NCI-H2171 (cell line): ENCODE measurements at places on chromosomes 12 and 14.

DNA sequence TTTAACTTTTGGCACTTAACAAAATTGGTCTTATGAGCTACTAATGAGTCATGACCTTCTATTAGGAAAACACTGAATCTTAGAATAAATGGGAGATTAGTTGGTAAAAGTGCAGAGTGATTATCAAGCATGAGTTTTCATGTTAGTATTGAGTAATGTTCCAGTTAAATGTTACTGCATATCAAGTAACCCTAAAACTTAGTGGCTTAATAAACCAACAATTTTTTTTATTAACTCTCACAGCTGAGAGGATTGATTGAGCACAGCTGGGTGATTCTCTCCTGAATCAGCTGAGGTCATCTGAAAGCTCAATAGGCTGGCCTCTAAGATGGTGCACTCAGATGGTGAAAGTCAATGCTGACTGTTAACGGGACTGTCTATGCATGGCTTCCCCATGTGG lies 248.6 kb downstream of the BCL11B start:
- DNase-seq: no peak

DNA sequence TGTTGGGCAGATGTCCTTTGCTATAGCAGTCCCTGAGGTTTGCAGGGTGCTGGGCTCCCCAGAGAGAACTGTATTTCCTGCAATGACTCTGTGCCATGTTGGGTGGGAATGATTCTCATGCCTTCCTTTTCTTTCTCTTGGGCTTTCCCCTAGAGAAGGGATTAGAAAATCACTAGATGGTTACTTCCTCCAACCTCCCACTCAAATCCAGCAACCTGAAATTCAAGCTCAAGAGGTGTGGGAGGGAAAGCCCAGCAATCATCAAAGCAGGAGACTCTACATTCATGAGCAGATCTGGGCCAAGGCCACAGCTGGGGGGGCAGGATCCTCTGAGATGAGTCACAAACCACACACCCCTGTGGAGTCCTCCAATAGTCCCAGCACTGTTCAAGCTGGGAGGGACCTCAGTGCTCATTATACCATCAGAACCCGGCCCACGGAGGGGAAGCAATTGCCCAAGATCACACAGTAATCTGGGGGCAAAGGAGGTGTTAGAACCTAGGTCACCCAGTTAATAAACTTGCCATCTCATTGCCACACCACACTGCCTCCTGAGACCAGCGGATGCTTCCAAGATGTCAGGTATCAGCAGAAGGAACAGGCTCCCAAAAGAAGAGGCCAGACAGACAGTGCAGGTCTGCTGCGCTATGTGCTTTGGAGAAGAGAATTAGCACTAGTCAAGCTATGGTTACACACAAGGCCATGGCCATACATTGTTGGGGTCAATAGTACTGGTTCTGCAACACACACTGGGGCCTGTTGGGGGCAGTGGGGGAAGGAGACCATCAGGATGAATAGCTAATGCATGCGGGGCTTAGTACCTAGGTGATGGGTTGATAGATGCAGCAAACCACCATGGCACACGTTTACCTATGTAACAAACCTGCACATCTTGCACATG lies 65.7 kb downstream of the TTC9 start:
- DNase-seq: no peak

GRCh38 chr12:6701078-6701768 lies 608 bp upstream of the PIANP start:
- DNase-seq: no peak

DNA sequence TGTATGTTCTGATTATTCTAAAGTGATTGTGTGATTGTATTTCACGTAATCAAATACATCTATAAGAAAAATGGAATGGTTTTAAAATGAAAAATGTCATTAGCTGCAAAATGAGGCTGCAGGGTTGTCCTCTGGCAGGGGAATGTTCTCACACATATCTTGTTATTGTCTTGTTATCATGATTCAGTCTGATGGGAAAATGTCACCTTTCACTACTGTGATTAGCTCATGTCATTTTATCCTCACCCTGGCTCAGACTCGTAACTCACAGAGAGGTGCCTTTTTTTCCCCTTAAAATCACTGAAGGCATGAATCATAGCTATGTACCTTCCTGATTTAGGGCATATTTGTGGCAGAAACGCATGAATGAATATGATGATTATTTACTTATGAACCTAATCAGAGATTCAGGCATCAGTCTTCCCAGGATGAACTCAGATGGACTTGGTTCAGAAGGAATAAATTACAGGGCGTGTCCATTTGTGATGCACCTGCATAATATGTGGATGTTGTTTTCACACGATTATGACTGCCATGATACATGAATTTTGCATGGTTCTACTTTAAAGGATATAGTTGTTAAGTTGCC lies 1339.2 kb downstream of the AACS start:
- no peak for DNase-seq

- no peak for DNase-seq
These were observed 168.0 kb upstream of the ARID2 start for GRCh38 chr12:45561488-45561887.

DNA sequence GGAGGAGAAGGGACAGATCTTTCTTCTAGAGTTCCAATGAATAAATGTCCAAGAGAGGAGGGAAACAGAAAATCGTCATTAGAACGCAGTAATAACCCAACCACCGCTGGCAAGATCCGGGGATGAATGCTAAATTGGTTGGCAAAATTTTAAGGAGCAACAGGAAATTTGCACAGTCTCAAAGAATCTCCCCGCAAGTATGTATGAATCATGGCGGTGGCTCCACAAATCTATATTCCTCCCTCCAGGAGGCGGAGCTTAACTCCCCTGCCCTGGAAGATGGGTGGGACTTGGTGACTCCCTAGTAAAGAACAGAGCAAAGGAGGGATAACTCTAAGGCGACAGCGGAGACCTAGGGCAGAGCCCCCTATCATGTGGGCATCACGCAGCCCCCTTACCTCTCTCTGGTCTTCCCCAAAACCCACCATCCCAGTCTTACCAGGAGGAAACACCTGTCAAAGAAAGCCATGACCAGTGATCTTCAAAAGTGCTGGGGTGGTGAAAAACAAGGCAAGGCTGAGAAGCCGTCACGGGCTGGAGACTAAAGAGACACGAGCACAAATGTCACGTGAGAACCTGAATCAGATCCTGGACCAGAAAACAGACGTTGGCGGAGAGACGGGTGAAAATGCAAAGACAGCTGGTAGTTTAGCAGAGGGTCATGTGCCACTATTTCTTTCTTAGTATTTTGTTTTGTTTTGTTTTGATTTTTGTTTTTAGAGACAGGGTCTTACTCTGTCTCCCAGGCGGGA lies 125.8 kb downstream of the NCOR2 start:
- DNase-seq: no peak

- peak; percentile 52 for DNase-seq
These were observed 23.8 kb downstream of the VPS37B start for GRCh38 chr12:122871851-122872780.

DNA sequence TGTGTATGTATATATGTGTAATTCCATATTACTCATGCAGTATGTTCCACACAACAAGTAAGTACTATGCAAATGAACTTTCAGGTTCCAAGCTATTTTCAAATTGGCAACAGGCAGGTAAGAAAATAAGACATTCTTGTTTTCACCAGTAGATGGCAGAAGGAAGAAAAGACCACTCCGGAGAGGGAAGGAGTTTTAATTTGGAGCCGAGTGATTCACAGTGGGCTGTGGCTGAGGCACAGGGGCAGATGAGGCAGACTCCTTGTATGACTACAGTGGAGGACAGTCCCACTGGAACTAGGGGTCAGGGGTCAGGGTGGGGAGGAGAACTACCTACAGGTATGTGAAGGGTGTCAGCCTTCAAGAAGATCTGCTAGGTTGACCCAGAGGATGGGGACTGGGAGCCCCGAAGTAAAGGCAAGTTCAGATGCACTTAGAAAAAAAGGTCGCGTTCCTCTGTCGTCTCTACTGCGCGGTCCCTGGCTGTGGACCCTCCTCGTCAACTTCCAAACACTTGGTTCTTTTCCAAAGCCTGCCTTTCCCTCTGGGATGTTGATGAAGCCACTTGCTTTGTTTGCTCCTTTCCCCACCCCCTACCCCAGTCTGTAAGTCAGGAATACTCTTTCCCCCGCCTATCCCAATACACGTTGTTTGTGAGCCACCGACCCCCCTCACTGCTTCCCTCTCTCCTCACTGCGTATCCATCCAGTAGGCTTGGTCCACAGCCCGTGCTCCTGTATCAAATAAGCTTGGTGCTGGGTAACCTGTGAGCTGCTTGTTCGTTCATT lies 24.1 kb downstream of the DDX47 start:
- DNase-seq: no peak

DNA sequence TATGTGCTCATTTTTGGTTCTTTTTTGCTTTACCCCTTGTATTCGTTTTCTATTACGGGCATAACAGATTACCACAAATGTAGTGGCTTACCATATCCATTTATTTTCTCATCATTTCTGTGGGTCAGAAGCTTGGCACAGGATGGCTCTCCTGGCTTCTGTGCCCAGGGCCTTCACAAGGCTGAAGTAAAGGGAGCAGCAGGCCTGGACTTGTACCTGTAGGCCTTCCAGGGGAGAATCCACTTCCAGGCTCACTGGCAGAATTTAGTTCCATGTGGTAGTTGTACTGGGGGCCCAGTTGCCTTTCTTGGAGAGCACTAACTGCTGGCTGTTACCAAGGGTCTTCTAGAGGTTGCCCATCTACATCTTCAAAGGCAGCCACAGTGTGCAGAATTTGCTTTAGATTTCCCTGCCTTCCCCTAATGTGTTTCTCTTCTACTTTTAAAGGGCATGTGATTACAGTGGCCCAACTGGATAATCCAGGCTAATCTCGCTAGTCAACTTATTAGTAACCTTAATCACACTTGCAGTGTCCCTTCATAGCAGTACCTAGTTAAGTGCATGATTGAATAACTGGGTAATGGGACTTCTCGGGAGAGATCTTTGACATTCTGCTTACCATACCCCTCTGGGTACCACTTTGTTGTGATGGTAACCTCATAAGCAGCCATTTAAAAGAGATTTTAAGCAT lies 67.0 kb downstream of the CRADD start:
- no peak for DNase-seq

- no peak for DNase-seq
These were observed 250.9 kb downstream of the C12orf75 start for GRCh38 chr12:105581420-105581819.

GRCh38 chr12:45234139-45234865 lies 18.4 kb downstream of the ANO6 start:
- DNase-seq: no peak

GRCh38 chr12:71958993-71959578 lies 20.4 kb downstream of the TPH2 start:
- peak; percentile 37 for DNase-seq

DNA sequence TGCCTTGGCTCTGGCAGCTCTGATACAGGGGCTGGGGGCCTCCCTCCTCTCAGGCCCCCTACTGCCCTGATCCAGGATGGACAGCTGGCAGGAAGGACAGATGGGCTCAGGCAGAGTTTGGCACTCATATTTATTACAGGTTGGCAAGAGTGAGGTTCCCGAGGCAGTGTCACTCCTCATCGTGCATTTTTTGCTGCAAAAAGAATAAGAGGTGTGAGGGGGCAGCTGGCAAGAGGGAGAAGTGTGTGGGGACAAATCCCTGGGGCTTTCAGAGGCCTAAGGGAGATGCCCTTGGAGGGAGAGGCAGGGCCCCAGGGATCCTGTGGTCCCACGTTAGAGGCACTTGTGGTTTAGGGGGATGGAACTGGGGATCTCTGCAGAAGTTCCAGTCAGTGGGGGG lies 5.0 kb downstream of the CMTM5 start:
- DNase-seq: no peak

DNA sequence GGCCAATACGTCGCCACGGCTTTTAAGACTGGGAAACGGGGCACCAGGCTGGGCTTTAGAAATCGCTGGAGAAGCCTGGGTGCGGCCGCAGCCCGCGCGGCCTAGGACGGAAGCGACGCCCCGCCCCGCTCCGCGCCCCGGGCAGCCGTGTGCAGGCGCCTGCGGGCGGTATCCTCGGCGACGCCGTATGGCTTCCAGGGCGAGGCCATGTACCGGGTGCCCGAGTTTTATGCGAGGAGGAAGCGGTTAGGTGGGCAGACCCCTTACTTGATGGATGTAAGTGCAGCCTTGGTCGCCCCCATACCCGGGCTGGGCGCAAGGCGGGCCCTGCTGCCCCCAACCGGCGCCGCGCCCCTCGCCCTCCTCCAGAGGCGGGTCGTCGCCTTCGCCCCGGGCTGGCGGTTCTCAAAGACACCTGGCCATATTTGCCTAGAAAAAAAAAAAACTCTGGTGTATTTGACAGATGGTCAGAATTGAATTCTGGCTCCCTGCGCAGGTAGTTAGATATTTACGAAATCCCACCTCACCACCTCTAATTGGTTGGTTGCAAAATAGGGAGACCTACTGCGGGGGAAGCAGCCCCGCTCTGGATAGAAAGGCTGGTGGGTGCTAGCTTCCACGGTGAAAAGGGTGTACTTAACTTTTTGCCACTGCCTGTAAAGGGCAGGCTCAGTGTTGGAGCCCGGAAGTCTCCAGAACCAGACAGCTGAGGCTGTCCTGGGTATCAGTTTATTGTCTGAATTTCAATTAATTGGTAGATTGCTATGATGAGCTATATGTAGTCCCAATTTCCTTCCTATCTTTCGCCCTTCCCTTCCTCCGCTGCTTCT lies at the start of gene PPP1R36:
TSS of gene PPP1R36 (plus strand) at position 171 of the 830 bp plus-strand sequence. CDS start at position 208, 37 bp downstream.
- peak; percentile 97 for DNase-seq

DNA sequence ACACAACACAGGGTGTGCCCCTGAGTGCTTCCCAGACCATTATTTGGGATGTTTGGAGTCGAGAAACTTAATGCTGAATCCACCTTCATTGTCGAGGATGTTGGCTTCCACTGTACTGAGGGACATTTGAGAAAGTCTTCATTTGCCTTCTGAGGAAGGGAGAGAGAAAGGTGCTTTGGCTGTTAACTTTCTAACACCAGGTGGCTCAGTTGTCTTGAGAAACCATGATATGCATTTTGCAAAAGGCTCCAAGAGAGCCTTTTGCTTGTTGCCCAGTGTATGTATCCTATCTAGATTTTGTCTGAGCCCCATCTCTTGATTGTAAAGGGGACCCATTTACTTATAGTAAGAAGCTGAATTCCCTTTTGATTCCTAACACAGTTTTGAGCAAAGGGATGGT lies 28.6 kb upstream of the NRXN3 start:
- DNase-seq: peak; percentile 4

DNA sequence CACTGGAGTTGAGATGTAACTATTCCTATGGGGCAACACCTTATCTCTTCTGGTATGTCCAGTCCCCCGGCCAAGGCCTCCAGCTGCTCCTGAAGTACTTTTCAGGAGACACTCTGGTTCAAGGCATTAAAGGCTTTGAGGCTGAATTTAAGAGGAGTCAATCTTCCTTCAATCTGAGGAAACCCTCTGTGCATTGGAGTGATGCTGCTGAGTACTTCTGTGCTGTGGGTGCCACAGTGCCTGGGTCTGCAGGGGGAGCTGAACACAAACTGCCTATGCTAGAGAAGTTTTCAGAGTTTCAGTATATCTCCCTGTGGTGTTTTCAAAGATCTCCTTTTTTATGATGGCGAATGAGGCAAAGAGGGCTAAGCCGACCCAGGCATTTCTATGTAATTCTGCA lies 179.2 kb upstream of the OR4E1 start:
- no peak for DNase-seq
